Stimulated activated naive B cell treated with anti-CD40 and anti-IgM and Interleukin-4, amounts not matched to agents 10 μg/mL and 1 μg/mL and 100 μg/mL, for 72 hours (primary cell): ENCODE measurements at places on chromosomes 4 and X.
A peak's percentile ranks its signal among the peaks of the same experiment; 100 is the strongest.

DNA sequence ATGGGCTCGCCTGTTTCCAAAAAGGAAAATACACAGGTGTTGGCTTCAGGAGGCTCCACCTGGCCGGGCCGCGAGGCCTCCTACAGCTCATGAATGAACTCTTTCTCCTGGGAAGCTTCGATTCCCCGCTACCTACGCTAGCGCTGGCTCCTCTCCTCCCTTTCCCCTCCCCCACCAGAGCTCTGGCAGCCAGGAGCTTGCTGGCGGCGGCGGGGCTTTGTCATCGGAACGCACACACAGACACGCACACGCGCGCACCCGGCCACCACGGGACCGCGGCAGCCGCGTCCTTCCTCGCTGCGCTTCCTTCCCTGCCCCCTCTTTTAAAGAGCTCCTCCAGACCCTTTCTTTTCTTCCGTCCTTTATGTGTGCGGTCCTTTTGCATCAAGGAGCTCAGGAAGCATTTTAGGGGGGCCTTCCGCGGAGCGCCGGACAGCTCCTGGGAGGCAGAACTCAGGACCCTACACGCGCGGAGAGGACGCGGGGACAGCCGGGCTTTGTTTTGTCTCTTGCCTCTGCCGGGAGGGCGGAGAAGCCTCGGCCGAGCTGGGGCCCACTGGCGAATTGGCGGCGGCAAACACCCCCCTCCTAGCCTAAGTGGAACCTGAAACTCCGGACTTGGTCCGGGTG lies 70.2 kb upstream of the BCOR start:
- peaks cover 10% of the 10 kb centered on the region for H3K36me3 ChIP-seq
- peaks cover 54% of the 10 kb centered on the region for H3K4me1 ChIP-seq
- H3K4me3 ChIP-seq, result peak overlapping the region; percentile 85
- no peaks in the 10 kb centered on the region for H3K27me3 ChIP-seq
- no peak for DNase-seq

DNA sequence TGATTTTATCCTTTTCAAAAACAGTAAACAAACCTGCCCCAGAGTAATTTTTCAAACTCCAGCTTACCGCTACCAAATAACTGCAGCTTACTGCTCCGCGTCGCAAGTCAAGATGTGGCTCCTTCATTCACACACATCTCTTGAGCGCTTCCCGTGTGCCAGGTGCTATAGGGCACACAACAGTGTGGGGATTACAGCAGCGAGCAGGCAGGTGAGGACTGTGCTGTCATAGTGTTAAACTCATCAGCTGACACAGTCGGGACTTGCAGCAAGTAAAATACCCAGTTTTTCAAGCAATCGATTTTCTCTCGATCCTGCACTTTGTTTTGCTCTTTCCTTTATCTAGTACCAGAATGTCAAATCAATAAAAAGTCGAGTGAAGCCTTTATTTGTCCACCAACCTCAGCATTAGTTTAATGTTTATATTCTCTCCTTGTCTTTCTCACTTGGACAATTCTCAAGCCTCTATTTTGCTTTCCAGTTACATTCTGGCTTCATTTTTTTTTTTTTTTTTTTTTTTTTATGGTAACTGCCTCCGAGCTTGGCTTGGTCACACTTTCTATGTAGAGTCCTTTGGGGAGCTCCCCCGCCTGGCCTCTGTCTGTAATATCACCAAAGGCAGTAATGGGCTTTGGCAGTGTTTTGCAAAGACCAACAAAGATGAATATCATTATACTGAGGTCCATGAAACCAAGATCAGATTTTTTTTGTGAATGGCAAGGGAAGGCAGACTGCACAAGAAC lies 8.3 kb upstream of the ASB5 start:
- peak overlapping the region; percentile 14 for H3K4me3 ChIP-seq
- H3K27me3 ChIP-seq, result peaks cover 19% of the 10 kb centered on the region
- no peak for DNase-seq

DNA sequence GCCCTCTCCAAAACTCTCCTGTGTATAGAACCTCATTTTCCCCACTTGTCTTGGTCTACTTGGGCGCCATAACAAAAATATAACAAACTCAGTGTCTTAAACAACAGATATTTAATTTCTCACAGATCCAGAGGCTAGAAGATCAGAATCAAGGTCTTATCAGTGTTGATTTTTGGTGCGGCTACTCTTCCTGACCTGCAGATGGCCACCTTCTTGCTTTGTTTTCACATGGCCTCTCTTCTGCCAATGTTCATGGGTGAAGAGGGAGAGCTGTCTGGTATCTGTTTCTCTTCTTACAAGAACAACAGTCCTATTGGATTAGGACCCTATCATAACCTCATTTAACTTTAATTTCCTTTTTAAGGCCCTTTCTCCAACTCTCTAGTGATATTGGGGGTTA lies 177.3 kb downstream of the PABPC4L start:
- no peaks in the 10 kb centered on the region for H3K4me1 ChIP-seq
- H3K4me3 ChIP-seq, result no peak overlapping the region
- no peaks in the 10 kb centered on the region for H3K27me3 ChIP-seq
- H3K36me3 ChIP-seq, result no peaks in the 10 kb centered on the region
- H3K27ac ChIP-seq, result no peak overlapping the region
- no peak for DNase-seq

DNA sequence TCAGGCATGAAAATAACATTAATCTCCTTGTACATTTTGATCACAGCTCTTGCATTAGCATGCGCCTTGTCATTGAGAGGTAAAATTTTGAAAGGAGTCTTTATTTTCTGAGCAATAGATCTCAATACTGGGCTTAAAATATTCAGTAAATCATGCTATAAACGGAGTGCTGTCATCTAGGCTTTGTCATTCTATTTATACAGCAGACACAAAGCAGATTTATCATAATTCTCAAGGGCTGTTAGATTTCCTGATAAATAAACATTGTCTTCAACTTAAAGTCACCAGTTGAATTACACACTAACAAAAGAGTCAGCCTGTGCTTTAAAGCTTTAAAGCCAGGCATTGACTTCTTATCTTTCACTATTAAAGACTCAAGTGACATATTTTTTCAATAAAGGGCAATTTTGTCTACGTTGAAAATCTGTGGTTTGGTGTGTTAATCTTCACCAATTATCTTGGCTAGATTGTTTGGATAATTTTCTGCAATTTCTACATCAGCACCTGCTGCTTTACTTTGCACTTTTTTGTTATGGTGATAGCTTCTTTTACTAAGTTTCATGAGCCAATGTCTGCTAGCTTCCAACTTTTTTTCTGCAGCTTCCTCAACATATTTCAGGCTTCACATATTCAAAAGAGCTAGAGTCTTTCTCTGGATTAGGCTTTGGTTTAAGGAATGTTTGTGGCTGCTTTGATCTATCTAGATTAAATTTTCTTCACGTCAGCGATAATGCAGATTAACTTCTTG lies 27.9 kb upstream of the UGT2B4 start:
- no peaks in the 10 kb centered on the region for H3K36me3 ChIP-seq
- H3K4me3 ChIP-seq, result no peak overlapping the region
- no peaks in the 10 kb centered on the region for H3K27me3 ChIP-seq
- DNase-seq, result no peak
- no peak overlapping the region for H3K27ac ChIP-seq

DNA sequence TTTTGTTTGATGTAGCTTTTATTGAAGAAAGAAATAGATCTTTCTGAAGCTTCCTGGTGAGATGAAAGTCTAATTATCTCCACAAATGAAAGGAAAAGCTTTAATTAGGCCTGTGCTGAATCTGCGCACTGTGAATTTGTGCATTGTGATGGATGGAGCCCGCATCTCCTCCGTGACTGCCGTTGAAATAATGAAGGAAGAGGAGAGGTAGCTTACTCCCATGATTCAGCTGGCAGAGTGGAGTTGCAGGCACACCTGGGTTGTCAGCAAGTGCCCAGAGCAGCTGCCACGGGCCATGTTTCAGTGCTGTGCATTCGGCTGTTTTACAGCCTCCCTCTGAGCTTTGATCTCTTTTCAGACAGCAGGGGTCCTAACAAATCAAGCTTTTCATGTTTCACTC lies 735.3 kb upstream of the TENM3 start:
- no peaks in the 10 kb centered on the region for H3K36me3 ChIP-seq
- DNase-seq, result no peak
- H3K27me3 ChIP-seq, result no peaks in the 10 kb centered on the region
- no peak overlapping the region for H3K27ac ChIP-seq
- no peaks in the 10 kb centered on the region for H3K4me1 ChIP-seq

DNA sequence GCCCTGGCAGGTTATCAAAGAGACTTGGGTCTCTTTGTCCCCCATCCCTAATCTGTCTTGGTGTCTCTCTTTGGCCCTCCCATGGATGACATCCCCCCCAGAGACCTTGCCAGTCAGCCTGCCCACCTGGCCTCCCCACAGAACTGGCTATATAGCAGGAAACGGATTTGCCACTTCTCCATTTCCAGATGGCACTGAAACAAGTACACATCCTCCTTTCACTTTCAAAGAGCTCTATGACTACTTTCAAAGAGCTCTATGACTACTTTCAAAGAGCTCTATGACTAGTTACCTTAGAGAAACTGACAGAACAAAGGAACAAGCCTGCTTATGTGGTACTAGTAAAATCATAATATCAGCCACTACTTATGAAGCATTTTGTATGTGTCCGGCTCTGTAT lies 175.3 kb downstream of the MAML3 start:
- H3K27ac ChIP-seq, result peak overlapping the region; percentile 72
- no peaks in the 10 kb centered on the region for H3K36me3 ChIP-seq
- peak overlapping the region; percentile 55 for H3K4me3 ChIP-seq
- DNase-seq, result peak; percentile 69
- peaks cover 34% of the 10 kb centered on the region for H3K4me1 ChIP-seq

GRCh38 chr4:162015090-162015489 lies 148.7 kb downstream of the FSTL5 start:
- H3K4me1 ChIP-seq, result no peaks in the 10 kb centered on the region
- no peak overlapping the region for H3K4me3 ChIP-seq
- H3K27ac ChIP-seq, result no peak overlapping the region
- H3K36me3 ChIP-seq, result no peaks in the 10 kb centered on the region

- no peaks in the 10 kb centered on the region for H3K36me3 ChIP-seq
- peaks cover 28% of the 10 kb centered on the region for H3K27me3 ChIP-seq
- no peak overlapping the region for H3K27ac ChIP-seq
- no peak for DNase-seq
- H3K4me3 ChIP-seq, result no peak overlapping the region
Observed at GRCh38 chrX:11437642-11438379, 144.6 kb downstream of the AMELX start.

- H3K4me1 ChIP-seq, result no peaks in the 10 kb centered on the region
- H3K27me3 ChIP-seq, result no peaks in the 10 kb centered on the region
- H3K27ac ChIP-seq, result no peak overlapping the region
Observed at GRCh38 chrX:19595043-19595677, 79.9 kb upstream of the MAP3K15 start.

DNA sequence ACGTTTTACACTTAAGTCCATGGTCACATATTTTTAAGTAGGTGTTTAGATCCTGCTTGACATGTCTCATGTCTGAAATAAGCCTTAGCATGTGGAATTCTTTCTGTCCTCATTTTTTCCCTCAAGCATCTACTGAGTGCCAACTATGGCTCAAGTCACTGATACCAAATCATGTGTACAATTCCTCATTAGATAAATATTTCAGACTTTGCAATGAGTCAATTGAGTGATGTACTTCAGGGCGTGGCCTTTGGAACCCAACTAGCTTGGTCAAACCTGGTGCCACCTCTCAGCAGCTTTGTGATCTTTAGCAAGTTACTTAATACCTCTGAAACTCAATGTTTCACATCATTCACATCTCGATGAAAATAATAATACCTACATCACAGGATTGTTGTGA lies 12.6 kb upstream of the JADE1 start:
- no peak overlapping the region for H3K4me3 ChIP-seq
- H3K27me3 ChIP-seq, result no peaks in the 10 kb centered on the region
- no peak overlapping the region for H3K27ac ChIP-seq
- H3K4me1 ChIP-seq, result no peaks in the 10 kb centered on the region
- no peak for DNase-seq

GRCh38 chr4:148053298-148054003 lies 321.6 kb downstream of the ARHGAP10 start:
- no peak overlapping the region for H3K27ac ChIP-seq
- peaks cover 40% of the 10 kb centered on the region for H3K4me1 ChIP-seq
- peaks cover 8% of the 10 kb centered on the region for H3K27me3 ChIP-seq
- H3K36me3 ChIP-seq, result no peaks in the 10 kb centered on the region
- no peak for DNase-seq

- H3K27ac ChIP-seq, result no peak overlapping the region
- H3K36me3 ChIP-seq, result no peaks in the 10 kb centered on the region
- DNase-seq, result peak; percentile 49
- H3K4me1 ChIP-seq, result no peaks in the 10 kb centered on the region
Observed at GRCh38 chr4:132123870-132124623, 1025.0 kb upstream of the PCDH10 start.

- peaks cover 10% of the 10 kb centered on the region for H3K27me3 ChIP-seq
- no peak overlapping the region for H3K4me3 ChIP-seq
- no peak for DNase-seq
- peaks cover 3% of the 10 kb centered on the region for H3K4me1 ChIP-seq
- no peak overlapping the region for H3K27ac ChIP-seq
- H3K36me3 ChIP-seq, result peaks cover 3% of the 10 kb centered on the region
Observed at GRCh38 chr4:56613101-56613862, 67.8 kb downstream of the HOPX start.

DNA sequence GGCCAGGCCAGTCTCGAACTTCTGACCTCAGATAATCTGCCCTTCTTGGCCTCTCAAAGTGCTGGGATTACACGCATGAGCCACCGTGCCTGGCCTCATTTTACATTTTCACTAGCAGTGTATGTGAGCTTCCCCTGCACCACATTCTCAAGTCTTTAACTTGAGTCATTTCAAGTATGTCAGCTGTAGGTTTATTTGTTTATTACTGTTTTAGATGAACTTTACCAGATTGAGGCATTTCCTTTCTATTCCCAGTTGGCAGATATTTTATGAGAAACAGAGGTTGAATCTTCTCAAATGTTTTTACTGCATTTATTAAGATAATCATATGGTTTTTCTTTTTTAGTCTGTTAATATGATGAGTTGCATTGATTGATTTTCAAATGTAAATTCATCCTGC lies 114.6 kb upstream of the SH3RF1 start:
- H3K27me3 ChIP-seq, result no peaks in the 10 kb centered on the region
- H3K4me3 ChIP-seq, result no peak overlapping the region
- H3K27ac ChIP-seq, result no peak overlapping the region
- DNase-seq, result no peak

DNA sequence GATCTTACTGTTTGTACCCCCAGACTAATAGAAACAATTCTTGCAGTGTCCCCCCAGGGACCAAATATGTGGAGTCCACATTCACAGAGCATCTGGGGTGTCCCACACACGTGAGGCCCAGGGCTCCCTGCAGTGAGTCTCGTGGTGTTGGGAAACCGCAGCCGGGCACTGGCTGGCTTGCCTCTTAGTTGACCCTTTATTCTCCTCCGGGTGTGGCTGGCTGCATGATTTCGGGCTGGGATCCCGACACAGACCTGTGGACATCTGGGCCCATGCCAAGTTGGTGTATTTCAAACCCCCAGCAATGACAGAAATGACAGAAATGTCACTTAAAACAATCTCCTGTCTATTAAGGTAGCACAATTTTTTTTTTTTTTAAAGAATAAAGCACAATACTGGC lies 15.6 kb upstream of the CLDN24 start:
- peaks cover under 1% of the 10 kb centered on the region for H3K4me1 ChIP-seq
- no peak overlapping the region for H3K4me3 ChIP-seq
- no peak overlapping the region for H3K27ac ChIP-seq

GRCh38 chr4:59484944-59485343 lies 1715.2 kb upstream of the ADGRL3 start:
- H3K4me1 ChIP-seq, result no peaks in the 10 kb centered on the region
- H3K4me3 ChIP-seq, result no peak overlapping the region
- H3K36me3 ChIP-seq, result no peaks in the 10 kb centered on the region
